H1 (cell line): ENCODE measurements at places on chromosomes 16 and 17.

DNA sequence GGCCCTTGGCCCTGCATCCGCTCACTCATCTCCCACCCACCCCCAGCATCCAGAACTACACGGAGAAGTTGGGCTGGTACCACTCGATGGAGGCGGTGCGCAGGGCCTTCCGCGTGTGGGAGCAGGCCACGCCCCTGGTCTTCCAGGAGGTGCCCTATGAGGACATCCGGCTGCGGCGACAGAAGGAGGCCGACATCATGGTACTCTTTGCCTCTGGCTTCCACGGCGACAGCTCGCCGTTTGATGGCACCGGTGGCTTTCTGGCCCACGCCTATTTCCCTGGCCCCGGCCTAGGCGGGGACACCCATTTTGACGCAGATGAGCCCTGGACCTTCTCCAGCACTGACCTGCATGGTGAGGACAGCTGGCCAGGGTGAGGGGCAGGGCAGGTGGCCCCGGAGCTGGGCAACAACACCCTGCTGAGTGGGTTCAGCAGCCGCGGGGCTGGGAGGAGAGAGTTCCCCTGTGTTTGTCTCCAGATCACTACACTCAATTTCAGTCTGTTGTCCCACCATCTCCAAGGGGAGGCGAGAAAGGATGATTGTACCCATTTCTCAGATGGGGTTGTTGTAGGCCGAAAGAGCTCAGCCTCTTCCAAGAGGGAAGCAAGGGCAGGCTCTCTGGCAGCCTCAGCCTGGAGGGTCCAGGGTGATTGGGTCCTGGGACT is 14.4 kb downstream of the MMP15 start:
- no peak for DNase-seq

GRCh38 chr17:2023692-2024571 is 1.2 kb downstream of the RTN4RL1 start:
- peak; percentile 82 for DNase-seq

DNA sequence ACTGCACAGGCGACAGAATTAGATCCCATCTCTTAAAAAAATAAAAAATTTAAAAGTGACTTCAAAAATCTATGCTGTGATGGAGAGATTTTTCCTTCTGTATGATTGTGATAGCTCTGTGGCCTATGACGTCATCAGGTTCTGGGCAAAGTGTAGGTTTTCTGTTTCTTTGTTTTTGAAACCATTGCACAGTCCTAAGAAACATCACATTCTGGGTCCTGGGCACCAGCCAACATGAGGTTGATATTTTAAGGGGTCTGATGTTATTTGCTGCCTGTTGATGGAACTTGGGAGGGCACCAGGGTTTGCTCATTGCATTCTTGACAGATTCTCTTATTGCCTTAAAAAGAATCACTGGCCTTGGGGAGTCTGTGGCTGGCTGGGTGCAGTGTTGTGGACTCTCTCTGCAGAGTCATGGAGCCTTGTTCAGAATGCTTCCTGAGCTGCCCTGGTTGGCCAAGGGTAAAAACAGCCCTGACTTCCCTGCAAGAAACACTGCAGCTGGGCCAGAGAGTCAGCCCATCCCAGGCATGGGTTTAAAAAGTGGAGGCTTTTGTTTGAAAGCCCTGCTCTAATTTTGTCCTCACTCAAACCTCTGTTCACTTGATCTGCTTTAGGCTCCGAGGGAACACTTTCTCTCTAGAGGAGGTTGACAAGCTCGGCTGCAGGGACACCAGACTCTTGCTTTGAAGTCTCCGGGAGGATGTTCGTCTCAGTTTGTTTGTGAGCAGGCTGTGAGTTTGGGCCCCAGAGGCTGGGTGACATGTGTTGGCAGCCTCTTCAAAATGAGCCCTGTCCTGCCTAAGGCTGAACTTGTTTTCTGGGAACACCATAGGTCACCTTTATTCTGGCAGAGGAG is 10.5 kb upstream of the CYLD start:
- DNase-seq: no peak

DNA sequence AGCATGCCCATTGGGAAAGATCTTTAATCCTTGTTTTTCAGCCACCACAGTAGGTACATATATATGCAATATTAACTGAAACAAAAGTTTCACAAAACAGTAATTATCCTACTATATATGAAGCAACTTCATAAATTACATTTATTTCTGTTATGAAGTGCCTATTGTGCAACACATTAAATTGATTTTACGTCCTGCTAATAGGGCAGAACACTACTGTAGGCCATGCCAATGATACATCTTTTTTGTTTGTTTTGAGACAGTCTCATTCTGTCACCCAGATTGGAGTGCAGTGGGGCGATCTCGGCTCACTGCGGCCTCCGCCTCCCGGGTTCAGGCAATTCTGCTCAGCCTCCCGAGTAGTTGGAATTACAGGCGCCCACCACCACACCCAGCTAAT is 29.1 kb downstream of the SF3B3 start:
- no peak for DNase-seq

- no peak for DNase-seq
Observed at GRCh38 chr17:69528035-69528434, 113.5 kb downstream of the MAP2K6 start.

DNA sequence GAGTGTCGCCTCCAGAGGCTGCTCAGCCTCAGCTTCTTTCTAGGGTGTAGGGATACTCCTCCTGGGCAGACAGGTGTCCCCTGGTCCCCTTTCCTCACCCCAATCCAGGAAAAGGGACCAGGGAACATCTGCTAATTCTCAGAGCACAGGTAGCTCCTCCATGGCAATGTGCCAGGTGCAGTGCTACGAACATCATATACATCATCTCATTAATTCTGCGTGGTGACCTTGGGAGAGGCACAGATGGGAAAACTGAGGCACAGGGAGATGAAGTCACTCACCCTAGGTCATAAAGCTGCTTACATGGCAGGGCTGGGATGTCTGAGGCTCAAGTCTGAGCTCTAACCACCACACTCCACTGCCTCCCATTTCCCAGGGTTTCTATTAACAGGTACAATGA is 11.7 kb downstream of the HDAC5 start:
- DNase-seq: no peak

GRCh38 chr16:11251525-11252481 is 4.2 kb downstream of the SOCS1 start:
- no peak for DNase-seq

GRCh38 chr17:76382803-76383545 is 1.4 kb upstream of the SPHK1 start:
- no peak for DNase-seq

DNA sequence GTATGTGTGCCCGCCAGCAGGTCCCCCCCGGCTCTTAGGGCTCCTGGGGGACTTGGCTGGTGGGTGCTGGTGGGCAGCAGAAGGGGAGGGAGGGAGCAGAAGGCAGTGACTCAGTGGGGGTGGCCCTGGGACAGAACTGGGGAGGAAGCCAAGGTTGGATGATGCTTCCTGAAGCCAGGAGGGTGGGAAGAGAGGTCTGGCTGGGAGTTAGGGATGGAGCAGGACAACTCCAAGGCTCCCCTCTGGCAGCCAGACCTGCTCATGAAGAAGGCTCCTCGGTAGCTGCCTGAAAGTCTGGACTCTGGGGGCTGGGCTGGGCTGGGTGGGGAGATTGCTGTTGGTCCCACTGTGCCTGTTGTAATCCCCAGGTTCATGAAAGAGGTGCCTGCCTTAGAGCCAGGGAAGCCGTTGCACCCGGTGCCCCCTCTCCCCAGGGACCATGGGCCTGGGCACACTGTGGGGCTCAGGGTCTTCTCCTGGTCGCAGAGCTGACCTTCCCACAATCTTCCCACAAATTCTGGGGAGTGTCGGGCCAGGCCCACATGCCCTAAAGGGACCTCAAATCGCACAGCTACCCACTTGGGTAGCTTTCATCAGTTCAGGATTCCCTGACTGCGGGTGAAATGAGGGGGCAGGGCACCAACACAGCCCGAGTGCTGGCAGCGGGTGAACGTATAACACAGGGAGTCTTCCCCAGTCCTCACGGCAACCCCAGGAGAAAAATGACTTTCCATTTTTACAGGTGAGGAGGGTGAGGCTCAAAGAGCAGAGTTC is 1.1 kb upstream of the PLEKHG4 start:
- DNase-seq: no peak

DNA sequence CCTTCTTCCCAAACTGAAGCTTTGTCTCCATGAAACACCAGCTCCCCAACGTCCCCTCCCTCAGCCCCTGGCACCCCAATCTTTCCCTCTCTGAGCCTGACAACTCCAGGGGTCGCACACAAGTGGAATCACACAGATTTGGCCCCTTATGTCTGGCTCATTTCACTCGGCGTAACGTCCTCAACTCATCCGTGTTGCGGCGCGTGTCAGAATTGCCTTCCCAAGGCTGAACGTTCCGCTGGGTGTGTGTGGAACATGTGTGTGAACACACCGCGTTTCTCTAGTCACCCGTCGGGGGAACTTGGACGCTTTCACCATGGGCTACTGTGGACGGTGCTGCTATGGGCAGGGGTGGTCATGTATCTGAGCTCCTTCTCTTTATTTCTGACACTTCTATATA is 45.0 kb downstream of the TBC1D16 start:
- DNase-seq: no peak

GRCh38 chr17:78367193-78367592 is 7.3 kb upstream of the SOCS3 start:
- DNase-seq: no peak

GRCh38 chr17:45013021-45013997 is 38.1 kb downstream of the DCAKD start:
- no peak for DNase-seq

DNA sequence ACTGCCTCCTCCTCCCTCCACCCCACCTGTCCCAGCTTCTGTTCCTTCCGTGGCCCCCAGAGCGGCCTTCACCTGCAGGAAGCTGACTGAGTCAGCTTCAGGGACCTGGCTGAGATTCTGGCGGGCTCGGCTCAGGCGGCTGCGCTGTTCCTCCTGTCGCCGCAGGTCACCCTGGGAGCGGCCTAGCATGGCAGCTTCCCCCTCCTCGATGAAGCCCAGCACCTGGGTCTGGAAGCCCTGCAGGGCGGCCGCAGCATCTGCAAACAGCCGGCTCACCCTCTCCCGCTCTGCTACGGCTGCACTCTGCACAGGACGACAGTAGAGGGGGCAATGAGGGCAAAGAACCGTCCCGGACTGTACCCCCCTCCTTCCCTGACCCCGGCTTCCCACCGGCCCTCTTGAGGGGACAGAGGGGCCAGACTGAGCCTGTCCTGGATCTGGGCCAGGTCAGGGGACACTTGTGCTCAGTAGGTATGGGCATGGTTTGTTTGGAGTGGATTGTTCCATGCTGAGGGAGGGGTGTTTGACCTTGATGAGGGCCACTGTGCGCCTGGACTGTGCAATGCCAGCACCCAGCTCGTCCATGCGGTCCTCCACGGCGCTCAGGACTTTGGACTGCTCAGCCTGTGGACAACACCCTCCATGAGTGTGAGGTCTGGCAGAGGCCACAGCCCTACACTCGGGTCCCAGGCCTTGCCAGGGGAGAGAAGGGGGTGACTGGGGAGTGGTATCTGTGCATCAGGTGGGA is 2.0 kb downstream of the TRIM47 start:
- DNase-seq: peak; percentile 73

- no peak for DNase-seq
Observed at GRCh38 chr16:10608687-10609401, 28.4 kb upstream of the EMP2 start.

GRCh38 chr16:17460890-17461289 is 9.9 kb downstream of the XYLT1 start:
- DNase-seq: no peak

DNA sequence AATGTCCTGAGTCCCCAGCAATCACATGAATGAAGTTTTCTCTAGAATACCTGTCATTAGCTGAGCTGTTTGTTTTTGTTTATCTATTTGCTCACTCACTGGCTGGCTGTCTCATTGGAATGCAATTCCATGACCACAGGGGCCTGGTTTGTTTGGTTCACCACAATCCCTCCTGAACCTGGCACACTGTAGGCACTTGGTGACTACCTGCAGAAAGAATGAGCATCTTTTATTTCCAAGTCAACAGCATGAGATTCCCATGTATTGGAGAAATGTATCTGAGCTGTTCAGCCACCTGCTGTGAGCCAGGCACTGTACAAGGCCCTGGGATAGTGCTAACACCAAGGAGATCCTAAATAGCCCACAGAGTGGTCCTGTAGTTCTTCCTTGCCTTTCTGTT is 345.1 kb downstream of the XYLT1 start:
- DNase-seq: no peak
